ENCODE measurements at places on chromosomes 4 and X.

DNA sequence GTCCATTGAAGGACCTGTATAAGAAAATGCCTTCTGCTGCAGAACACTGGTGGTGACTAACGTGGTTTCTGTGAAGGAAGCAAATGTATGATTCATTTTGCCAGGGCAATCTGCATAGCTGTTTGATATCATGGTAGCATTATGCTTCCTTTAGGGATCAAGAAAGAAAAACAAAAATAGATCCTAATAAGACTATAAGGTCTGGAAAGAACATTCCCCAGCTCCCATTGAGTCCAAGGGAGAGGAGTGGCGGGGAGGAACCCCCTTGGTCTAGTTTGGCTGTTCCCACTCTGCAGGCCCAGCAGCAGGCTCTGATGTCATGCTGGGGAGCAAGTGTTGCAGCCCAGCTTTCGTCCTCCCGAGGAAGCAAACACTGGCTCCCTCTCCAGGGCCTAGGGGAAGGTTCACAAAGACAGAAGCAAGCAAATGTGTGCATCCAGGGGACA lies 154.5 kb upstream of the GALNT7 start:
- DNase-seq, result no peak

DNA sequence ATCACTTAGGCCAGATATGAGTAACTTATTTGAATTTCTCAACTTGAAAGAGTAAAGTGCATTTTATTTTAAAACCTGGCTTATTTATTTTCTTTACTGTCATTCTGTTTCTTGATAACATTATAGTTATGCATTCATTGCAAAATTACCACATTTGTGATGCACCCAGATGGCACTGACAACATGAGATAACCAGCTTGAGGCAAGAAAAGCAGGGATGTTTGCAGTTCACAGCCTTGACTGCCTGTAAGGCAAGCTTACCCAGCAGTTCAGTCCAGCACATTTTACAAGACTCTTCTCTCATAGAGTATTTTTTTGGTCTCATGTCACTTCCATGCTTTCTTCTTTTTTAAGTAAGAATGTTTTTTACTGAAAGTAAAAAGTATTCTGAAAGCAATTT lies 25.3 kb upstream of the EPGN start:
- DNase-seq, result no peak

DNA sequence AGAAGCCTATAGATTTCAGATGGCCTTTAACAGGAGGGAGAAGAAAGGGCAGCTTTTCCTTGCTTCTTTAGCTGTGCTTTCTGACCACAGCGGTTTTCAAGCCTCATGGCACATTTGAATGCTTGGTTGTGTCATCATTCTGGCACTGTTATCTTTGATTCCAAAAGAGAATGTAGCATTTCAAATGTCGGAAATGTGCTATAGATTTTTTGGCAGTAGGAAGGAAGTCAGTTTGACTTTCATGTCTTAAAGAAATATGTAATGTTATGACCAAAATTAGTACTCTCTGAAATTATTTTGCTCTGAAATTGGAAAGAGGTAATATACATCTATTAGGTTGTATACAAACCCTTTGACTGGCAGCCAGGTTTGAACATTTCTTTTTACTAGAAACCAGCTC lies 171.9 kb downstream of the TENM3 start:
- no peak for DNase-seq

GRCh38 chr4:113179996-113180395 lies 130.5 kb downstream of the ANK2 start:
- no peak for DNase-seq

DNA sequence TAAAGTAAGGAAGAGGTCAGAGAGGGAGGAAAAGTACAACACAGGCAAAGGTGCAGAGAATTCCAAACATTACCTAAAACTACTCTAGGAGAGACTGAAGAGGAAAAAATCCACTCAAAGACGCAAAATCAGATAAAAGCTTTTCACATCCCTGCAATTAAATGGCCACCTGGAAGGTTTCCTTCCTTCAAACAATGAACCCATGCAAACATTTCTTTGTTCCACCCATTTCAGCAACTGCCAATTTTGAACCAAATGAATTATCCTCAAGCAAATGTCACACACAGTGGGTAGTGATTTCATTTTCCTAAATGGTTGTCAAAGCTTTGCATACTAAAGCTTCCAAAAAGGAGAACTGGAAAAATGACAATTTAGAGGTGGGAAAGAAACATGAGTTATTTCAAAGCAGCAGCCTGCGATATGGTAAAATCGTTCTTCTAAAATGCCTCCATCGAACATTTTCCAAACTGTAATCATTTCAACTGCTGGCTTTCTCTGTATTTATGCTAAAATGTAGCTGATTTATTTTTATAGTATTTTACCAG lies 45.0 kb downstream of the APBB2 start:
- no peak for DNase-seq

DNA sequence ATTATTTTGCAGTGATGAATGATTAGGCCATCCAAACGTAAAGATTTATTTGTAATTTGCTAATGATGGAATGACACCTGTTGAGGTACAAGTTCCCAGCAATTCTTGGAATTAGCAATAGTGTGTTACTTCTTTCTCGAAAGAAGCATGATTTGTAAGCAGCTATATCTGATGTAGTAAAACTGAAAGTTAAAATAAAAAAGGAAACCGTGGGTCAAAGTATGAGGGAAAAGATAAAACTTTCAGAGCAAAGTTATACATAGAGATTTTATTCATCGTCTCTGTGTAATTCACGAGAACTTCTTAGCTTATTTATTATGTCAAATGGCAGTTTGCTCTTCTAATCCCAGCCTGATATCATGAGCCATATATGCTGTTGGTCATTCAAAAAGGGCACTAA lies 59.0 kb downstream of the NFKB1 start:
- DNase-seq, result no peak

DNA sequence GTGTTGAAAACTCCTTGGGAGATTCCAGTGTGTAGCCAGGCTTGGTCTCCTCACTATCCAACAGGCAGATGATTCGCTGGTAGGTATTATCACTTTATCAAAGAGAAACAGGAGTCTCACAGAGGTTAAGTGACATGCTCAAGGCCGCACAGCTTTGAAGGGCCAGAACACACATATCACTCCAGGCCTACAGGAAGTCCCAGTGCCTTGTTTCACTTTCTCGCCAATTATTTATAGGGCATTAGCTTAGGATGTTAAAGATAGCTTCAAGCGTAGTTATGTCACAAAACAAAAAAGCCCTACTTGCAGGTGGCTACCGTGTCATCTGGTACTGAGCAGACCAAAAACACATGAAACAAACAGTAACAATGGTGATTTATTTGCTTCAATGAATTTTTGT lies 13.2 kb downstream of the ATP8A1 start:
- DNase-seq, result peak; percentile 52

DNA sequence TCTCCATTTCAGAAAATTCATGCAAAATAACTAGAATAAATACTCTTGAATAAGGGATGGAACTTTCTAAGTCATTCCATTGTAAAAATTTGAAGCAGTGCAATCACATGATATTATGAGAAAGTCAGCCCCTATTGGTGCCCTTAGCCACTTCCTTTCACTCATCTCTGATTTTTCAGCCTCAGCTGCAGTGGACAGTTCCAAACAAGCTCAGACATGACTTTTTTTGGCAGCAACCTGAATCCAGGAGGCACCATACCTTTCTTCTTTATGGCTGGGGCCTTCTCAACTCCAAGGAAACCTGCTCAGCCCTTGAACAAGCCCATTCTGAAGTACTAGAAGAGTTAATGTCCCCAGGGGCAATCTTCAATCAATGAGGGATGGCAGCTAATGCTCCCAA lies 40.5 kb downstream of the MAPK10 start:
- no peak for DNase-seq

GRCh38 chr4:2824836-2825381 lies 18.7 kb upstream of the ADD1 start:
- DNase-seq, result no peak

GRCh38 chr4:54224996-54225597 lies 4.0 kb upstream of the PDGFRA start:
- DNase-seq, result no peak

DNA sequence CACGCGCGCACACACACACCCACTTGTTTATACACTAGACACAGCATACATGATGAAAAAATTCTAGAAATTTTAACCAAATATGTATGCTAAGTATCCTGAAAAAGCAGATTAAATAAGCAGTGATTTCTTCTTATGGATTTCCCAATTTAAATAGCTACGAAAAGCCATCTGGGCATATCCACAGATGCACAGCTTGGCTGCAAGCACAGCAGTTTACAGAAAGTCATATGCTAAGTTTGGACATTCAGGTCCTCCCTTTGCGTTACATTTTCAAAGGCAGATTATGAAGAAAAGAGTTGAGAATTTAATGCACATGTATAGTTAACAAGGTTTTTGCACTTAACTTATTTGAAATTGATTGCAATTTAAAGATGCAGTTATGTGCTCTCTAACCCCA lies 542.2 kb upstream of the EPHA5 start:
- no peak for DNase-seq

GRCh38 chr4:45920861-45921260 lies 203.0 kb downstream of the GABRG1 start:
- DNase-seq, result no peak

DNA sequence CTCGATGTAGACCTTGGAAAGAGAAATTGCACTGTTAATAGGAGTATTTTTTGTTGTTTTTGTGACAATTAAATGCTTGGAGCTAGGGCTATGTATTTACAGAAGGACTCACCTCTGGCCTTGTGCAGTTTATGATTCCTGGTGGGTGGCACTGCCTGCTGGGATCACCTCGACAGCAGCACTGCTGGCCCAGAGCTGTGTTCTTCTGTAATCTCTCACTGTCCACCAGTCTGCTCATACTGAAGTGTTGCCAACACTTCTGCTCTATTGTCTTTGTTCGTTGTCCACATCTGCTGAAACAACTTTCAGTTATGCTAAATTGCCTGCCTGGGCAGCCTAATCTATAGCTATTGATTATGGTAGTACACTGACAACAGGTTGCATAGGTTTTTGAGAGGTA lies 194.4 kb upstream of the ANK2 start:
- no peak for DNase-seq

DNA sequence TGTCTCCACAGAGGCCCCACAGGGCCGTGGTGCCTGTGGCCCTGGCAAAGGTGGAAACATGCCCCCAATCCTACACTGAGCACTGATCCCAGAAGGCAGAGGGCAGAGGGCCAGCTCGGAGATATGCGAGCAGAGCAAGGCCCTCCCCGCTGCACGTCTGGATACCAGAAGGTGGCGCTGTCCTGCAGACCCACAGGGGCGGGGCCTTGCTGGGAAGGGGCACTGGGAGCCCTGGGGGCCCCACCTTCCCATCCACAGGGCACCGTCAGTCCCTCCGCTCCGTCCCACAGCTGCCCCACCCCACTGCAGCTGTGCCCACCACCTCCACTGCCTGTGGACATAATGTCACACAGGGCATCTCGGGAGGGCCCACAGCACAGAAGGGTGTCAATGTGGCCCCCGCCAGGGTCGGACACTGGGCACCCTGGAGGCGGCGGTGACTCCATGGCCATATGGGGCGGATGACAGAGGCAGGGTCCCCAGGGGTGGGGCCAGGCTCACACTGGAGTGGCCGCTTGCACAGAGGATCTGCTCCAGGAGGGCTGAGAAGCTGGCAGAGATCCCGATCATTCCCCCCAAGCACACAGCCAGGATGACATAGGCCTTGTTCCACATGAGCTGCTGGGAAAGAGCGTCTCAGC lies 4.8 kb downstream of the SLC49A3 start:
- DNase-seq, result peak; percentile 30

DNA sequence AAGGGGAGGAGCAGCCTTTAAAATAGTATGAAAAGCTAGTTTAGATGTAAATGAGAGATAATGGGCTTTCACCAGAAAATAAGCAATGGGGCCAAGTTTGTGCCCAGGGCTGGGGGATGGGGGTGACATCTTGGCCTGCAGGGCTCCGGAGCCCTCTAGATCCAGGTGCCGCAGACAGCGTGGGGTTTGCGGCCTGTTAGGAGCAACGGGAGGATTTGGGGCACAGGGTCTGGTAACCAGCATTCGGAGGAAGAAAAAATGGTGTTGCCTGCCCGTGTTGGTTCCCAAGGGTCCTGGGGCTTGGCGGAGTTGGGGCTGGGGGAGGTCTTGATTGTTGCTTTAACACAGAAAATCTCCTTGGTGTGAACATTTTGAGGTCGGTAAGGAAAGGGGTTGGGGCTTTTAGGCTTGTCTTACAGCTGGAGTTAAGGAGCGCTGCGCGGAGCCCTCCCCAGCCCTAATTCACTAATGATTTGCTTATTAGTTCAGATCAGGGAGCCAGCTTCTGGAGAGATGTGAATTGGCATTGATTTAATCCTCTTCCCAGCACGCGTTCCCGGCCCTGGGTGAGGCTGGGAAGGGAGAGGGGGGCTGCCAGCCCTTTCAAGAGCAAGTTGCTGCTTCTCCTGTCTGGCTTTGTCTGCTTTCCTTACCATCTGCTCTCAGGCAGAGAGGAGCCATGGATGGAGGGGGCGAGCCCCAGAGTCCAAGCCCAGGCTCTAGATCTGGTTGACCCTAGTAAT lies 443.4 kb downstream of the BCOR start:
- no peak for DNase-seq

- DNase-seq, result no peak
Observed at GRCh38 chr4:87865288-87865687, 32.5 kb downstream of the MEPE start.

GRCh38 chr4:169665046-169665737 lies 44.8 kb downstream of the CLCN3 start:
- DNase-seq, result no peak

DNA sequence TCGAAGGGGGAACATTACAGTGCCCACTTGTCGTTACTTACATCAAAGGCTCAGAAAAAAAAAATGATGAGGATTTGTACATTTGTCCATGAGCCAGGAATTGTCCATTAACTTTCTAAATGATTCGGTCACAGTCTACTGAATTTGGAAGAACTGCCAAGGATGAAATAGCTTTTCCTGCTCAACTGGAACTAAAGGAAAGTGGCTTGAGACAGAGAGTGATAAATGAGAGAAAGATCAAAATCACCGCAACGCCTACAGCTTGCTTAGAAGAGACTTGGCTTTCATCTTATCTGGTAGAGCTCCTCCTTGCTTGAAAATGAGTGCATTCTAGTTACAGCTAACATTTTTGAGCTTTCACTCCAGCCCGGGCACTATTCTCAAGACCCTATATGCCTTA lies 55.5 kb upstream of the ADGRG2 start:
- no peak for DNase-seq

DNA sequence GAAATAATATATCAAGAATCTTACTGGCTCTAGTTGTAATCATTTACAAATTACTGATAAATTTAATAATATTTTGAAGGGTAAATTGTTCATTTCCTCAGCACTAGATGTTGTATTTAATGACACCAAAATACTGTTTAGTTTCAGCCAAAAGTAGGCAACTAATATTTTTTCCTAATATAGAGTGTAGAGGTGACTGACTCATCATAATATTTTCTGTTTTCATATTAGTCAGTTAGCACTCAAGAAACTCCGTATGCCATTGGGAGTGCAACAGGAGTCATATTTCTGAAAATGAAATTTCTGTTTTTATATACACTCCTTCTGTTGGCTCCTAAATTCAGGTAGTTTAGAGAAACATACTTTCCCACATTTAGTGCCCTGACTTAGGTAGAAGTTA lies 36.6 kb upstream of the PTPN13 start:
- no peak for DNase-seq

DNA sequence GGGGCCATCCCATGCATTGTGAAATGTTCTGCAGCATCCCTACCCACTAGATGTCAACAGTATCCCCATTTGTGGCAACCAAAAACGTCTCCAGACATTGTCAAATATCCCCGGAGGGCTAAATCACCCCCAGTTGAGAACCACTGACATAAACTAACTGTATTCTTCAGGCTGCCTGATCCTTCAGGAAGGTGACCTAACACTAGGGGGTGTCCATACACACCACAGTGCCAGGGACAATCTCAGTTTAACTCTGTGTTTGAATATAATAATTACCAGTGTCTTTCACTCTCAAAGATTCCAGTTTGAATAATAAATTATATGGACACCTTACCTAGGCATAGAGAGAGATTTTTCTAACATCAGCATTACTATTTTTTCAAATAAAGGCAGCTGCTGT lies 6.4 kb downstream of the ACE2 start:
- no peak for DNase-seq

Measured in CD4-positive, alpha-beta T cell treated with Interleukin-4 for 1 hour (primary cell).